ENCODE measurements at places on chromosomes 2 and 18.

- no peak for DNase-seq
These were observed 163.3 kb downstream of the LRP1B start for GRCh38 chr2:141967503-141967902.

- DNase-seq, result no peak
These were observed 205.1 kb downstream of the MGAT5 start for GRCh38 chr2:134458950-134459349.

DNA sequence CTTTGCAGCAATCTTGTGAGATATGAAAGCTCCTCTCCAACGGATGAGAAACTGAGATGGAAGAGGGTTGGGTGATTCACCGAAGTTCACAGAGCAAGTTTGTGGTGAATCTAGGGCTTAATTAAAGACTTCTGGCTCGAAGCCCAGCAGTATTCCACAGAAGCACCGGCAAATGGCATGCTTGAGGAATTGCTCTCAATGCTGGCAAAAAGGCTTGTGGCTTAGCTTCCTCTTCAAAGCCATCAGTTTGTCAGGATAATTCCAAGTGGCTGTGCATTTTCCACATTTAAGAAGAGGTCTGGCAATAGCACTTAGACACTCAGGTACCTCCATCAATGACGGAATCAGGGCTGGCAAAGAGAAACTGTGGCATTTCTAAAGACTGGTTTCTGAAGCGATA lies 98.7 kb upstream of the SLC66A3 start:
- DNase-seq, result no peak

GRCh38 chr18:42033137-42033810 lies 78.2 kb downstream of the PIK3C3 start:
- no peak for DNase-seq

GRCh38 chr2:223853425-223853837 lies 16.0 kb upstream of the AP1S3 start:
- DNase-seq, result no peak

GRCh38 chr2:119311371-119311770 lies 55.3 kb downstream of the C2orf76 start:
- DNase-seq, result no peak

- DNase-seq, result no peak
These were observed 68.6 kb downstream of the CCDC138 start for GRCh38 chr2:108855194-108855593.

- DNase-seq, result no peak
These were observed 189.8 kb downstream of the NCK2 start for GRCh38 chr2:105934467-105934866.

- no peak for DNase-seq
These were observed 131.8 kb downstream of the FAM210A start for GRCh38 chr18:13594551-13594950.

All from stimulated activated CD8-positive, alpha-beta memory T cell treated with anti-CD3 and anti-CD28 coated beads, Interleukin-15, amount 100 ng/mL, for 4 hours (primary cell).